ENCODE measurements at places on chromosomes 11 and 22.

GRCh38 chr22:46102752-46103151 is 47.6 kb upstream of the PPARA start:
- no peak for DNase-seq

DNA sequence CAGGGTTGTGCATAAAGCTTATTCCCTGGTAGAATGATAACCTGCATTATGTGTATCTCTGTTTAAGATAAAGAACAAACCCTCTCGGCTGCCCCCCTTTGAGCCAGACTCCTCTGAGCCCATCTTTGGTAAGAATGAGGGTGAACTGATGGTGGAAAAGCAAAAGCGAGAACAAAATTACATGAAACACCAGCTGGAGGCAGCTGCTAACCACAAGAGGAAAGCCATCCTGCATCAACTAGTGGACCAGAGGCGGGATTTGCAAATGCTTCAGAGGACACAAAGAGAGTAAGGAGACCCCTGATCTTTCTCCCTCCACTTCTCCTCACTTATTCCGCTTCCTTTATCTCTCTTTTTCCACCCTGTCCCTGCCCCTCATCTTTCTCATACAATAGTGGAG is 40.3 kb downstream of the CCDC81 start:
- DNase-seq = no peak

DNA sequence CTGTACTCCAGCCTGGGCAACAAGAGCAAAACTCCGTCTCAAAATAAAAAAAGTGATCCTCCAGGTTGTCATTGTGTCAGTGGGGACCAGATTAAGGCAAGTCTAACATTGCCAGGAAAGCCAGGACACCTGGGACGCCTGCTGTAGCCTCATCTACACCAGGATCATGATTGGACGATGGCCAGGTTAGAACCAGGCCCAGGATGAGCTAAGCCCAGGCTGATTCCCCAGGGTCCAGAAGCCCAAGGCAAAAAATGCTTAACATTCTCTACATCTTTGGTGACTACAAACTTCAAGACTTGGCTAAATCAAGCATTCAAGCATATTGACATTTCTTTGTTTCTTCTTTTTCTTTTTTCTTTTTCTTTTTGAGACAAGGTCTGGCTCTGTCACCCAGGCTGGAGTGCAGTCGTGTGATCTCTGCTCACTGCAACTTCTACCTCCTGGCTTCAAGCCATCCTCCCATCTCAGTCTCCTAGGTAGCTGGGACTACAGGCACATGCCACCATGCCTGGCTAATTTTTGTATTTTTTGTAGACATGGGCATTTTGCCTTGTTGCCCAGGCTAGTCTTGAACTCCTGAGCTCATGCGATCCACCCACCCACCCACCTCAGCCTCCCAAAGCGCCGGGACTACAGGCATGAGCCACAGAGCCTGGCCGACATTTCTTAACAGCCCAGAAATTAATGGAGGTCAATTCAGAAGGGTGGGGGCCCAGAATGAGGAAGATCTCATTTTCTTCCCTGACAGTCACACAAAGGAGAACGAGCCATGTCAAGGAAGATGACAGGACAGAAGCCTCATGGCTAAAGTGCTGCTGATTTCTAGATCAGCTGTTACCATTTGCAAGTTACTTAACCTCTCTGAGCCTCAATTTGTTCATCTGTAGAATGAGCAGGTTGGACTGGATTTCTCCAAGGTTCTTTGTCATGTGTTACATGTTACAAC is 12.5 kb upstream of the PTPRJ start:
- no peak for DNase-seq

- no peak for DNase-seq
Observed at GRCh38 chr11:1445741-1446445, 40.7 kb downstream of the MOB2 start.

- no peak for DNase-seq
Observed at GRCh38 chr11:63470311-63470710, 20.7 kb downstream of the PLAAT5 start.

DNA sequence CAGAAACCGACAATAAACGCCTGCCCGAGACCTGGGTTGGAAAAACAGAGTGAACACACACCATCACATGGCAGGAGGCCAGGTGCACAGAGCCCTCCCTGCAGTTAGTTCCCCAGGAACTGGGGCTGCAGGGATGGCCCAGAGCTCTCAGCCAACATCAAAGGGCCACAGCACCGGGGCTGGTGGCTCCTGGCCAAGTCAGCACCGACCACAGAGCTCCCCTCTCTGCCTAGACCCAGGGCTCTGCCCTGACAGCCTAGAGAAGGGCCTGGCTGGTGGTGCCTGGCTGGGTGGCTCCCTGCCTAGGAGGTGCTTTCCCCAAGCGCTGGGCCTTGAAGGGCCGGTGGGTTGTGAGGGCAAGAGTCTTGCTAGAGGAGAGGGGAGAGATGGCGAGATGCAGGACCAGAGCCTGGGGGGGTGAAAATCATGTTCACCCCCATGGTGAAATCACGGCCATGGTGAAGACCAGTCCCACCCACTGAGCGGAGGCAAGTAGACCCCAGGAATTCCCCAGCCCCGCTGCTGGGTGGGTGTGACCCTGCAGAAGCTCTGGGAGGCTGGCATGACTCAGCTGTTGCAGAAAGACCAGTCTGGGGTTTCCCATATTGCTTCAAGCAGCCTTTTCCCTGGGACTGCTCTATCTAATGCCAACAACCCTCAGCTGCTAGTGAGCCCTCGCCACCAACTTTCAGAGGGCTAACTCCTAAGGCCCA is 7.2 kb upstream of the BID start:
- peak; percentile 38 for DNase-seq

DNA sequence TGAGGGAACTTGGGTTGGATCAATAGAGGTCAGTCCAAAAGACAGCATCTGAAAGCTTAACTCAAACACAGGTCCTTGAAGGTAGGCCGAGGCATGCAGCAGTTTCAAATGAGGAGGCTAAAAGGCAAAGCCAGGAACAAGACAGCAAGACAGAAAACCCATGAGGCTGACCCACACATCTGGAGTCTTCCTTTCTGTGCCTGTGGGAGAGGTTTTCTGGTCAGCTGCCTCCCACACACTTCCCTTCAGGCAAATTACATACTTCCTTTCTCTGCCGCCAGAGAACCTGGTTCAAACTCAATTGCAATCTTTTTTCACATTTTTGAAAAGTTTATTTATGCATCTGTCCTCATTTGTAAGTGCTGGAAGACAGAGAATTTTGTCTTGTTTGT is 29.8 kb upstream of the CRTAM start:
- no peak for DNase-seq

DNA sequence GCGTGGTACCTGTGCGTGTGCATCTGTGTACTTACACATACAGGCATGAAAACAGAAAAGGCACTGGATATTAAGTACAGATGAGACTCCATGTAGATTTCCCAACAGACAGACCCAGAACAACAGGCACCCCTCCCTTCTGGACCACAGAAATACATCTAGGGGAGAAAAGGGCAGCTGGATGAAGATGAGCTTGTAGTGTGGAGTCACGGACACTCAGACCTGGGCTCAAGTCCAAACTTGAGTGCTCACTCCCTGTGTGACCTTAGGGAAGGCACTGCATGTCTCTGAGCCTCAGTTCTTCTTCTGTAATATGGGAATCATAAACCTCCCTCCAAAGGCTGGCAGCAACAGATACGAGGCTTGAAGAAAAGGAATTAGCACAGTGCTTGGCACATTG is 108.9 kb downstream of the GALNT18 start:
- no peak for DNase-seq

GRCh38 chr22:17748555-17749353 is 25.5 kb downstream of the BID start:
- no peak for DNase-seq

DNA sequence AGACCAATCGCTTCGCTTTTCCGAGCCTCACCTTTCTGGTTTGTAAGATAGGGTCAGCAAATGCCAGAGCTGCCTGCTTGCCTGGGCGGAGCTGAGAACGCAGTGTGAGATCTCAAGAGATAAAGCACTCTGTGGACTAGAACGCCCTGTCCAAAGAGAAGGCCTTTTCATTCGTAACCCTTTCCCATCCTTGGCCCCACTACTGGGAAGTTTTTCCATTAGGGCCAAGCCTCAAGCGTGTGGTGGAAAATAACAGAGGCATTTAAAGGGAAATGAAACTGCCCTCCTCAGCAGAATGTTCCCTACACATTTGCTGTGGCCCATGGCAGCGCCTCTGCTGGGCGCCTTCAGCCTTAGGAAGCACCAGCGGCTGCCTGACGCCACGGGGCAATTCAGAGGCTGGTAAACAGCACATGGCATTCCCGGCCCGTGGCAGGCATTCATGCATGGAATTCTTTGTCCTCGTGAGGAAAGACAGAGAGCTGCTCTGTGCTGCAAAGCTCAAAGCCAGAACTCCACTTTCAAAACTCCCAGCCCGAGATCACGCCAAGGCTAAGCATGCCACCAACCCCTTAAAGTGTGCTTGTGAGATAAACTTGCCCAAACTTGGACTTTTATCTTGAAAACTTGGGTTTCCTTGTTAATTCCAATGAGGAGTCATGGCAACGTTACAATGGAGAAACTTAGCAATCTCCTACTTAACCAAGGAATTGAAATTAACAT is 38.1 kb downstream of the AHNAK start:
- DNase-seq = peak; percentile 11

DNA sequence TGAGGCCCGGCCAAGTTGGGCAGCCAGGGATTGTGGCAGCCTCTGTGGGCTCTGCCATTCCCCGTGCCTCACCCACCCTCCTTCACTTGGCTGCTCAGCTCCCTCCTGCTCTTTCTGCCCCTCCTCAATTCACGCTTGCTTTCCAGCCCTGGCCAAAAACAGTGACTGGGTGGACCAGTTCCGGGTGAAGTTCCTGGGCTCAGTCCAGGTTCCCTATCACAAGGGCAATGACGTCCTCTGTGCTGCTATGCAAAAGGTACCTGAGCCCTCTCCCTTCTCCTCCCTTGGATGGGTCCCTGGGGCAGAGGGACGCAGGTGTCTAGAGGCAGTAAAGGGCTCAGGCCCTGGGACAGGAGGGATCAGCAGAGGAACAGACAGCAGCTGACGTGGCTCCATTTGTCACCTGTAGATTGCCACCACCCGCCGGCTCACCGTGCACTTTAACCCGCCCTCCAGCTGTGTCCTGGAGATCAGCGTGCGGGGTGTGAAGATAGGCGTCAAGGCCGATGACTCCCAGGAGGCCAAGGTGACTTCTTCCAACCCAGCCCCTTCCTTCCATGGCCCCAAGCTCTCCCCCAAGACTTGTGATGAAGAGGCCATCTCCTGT is 2.7 kb downstream of the FREY1 start:
- no peak for DNase-seq

DNA sequence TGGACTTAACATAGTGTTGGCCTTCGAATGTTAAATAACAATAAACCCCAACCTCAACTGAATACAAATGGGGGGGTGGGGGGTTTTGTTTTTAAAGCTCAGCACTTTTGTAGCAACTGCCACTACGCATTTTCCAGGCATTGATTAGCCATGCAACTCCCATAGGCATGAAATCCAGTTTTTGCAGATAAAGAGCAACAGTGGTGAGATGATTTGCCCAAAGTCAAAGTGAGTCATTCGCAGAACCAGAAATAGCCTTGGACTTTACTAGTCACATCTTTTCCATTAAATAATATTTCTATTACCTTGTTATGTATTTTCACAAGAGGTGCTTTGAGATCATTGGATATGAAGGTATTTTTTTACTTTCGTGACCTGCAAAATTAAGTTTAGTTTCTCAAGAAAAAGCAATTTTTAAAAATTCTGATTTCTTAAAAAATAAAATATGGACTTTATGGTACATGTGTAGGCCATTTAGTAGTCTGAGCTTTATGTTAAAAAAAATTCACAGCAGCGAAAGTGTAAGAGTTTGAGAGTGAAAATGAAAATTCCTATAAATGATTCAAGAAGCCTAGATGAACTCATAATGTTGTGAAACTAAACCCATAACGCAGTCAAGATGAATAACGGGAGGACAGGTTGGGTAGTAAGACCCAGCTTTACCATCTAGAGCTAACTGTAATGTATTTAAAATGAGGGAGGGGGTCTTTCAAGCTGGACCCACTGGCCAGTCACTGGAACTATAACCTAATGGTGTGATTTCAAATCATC is 1.9 kb upstream of the PHF21A start:
- no peak for DNase-seq

DNA sequence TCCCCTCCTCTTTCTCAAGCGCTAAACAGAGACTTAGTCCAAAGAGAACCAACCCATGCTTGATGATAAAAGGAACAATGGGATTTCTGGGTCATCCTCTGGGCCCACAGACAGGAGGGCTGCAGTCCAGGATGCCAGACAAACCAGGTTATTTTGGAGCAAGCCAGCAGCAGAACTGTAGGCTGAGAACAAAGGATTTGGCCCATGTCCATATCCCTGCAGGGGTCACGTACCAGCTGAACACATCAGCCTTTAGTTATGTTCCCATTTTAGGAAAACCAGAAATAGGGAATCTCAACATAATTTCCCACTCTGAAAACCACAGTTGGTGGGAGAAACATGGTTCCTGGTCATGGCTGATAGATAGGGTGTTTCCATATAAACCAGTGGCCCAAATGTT is 533.6 kb upstream of the CADM1 start:
- no peak for DNase-seq

Data from CD4-positive, CD25-positive, alpha-beta regulatory T cell (primary cell).